Neural progenitor cell (in vitro differentiated cells): ENCODE measurements at places on chromosomes 3 and 15. TPM values are rescaled to one million over a fixed set of nuclear protein-coding genes. Genes with fewer than 3 reads are reported as not detected.

- peak; percentile 94 for DNase-seq
Observed at GRCh38 chr3:188153437-188154013, 432 bp upstream of the LPP start.

MESP1 gene
- 0.31 TPM in 1 of 2 replicates, not detected in the other for total RNA-seq

DNA sequence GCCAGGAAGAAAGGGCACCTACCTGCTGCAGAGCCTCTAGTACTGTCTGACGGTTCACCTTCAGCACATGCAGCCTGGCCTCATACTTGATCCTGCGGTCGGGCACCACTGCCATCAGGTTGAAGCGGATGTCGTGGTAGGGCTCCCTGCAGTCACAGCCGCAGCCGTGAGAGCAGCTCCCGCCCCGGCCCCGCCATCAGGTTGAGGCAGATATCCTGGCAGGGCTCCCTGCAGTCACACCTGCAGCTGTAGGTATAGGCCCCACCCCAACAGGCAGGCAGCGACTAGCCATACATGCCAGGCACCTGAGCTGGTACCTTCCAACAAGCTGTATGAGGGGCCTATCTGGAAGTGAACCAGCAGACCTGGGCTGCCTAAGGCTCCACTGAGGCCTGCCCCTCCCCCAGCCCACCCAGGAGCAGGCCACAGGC, 38.7 kb downstream of the SEMA3G start:
- DNase-seq, result no peak

- no peak for DNase-seq
Observed at GRCh38 chr3:175186511-175186910, 327.4 kb downstream of the NAALADL2 start.
